Iris pigment epithelial cell (primary cell): ENCODE measurements at places on chromosomes 3 and 15.
A peak's percentile ranks its signal among the peaks of the same experiment; 100 is the strongest.

- DNase-seq = peak; percentile 37
Observed at GRCh38 chr3:172261054-172261453, 187.2 kb downstream of the GHSR start.

DNA sequence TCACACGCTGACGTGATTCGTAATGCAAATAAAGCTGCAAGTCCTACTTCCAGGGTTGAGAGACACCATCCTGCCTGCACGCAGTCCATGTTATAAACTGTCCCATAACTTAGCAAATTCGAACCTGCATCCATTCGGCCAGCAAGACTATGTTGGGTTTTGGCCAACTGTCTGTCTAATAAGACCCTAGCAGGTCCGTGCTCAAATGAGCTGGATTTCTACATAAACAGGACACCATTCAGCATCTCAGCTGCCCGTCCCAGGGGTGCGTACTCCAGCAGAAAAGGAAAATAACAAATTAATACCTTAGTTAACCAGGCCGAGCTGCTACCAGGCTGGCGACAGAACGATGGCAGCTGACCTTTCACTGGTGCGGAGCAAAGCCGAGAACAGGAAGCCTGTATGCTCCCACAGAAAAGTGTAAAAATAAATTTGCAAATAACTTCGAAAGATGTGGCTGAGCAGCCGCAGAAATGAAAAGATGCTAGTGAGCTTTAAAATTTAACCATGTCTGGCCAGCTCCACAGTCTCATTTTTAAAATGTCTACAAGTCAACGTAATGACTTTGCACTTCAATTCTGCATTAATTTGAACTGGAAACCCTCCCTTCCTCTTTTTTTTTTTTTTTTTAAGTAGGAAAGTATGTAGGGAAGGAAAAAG is 97.1 kb upstream of the SNRPA1 start:
- no peak for DNase-seq

GRCh38 chr3:65871305-65872141 is 167.2 kb downstream of the MAGI1 start:
- DNase-seq = no peak

DNA sequence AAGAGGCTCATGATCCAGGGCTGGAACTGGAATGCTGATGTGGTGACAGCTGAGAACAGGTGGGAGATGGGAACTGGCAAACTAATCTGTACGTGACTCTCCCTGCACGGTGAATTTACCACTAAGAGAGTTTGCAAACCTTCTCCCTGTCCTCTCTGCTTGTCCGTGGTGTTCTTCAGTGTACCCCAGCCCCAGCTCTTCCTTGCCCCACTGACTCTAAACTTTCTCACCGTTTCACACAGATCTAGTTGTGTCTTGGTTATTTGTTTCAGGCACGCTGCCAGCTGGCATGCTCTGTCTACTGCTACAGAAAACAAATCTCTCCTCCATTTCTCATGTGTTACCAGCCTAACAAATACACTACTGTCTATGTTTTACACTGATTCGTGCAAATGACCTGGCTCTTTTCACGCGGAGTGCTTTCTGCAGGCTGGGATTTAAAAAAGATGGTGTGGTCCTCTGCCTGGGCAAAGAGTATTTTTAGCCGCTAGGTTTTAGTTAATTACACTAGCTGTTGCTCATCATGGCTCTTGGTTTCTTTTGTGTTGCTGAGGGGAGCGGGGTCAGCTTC is 192.7 kb upstream of the LRIG1 start:
- DNase-seq = peak; percentile 73

DNA sequence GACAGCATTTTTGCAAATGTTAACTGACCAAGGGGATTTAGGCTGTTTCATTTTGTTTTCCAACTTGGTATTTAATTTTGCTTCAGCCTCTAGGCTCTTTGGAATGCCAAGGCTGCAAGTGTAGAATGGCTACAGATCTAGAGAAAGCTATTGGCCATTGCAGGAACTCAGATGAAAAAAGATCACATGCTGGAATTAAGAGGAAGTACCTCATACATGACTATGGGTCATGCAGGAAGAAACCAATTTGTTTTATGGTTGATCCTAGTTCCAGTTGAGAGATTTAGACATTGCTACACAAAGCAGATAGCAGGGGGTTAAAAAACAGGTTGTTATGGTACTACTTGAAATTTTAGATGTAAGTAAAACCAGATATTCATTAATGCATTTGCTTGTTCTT is 12.7 kb upstream of the CLDN16 start:
- no peak for DNase-seq
